ENCODE measurements at places on chromosomes 4 and X.

DNA sequence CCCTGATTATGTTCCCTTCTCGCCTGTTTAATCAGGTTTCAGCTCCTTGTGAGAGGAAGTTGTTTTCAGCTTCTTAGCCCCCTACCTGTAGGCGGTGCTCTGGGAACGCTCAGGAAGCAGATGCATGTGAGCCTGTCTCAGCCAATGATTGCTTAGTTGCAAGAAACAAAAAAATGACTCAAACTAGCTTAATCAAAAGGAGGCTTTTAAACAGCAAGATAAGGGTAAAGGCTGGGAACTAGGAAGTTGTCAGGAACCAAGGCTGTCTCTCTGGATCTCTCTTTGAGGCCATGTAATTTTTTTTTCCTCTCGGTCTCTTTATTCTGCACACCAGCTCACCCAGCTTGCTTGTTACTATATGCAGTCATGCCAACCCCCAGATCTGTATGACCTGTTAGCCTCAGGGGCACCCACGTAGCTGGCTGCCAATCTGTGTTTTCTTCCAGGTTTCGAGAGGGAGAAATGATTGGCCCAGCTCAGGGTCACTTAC is 109.1 kb downstream of the PTTG2 start:
- peak; percentile 78 for DNase-seq

- peak; percentile 16 for DNase-seq
Observed at GRCh38 chrX:13254076-13254785, 65.6 kb downstream of the ATXN3L start.

GRCh38 chr4:55214172-55214571 is 88.8 kb upstream of the KDR start:
- no peak for DNase-seq

- DNase-seq: no peak
Observed at GRCh38 chrX:123256378-123256777, 72.3 kb downstream of the GRIA3 start.

DNA sequence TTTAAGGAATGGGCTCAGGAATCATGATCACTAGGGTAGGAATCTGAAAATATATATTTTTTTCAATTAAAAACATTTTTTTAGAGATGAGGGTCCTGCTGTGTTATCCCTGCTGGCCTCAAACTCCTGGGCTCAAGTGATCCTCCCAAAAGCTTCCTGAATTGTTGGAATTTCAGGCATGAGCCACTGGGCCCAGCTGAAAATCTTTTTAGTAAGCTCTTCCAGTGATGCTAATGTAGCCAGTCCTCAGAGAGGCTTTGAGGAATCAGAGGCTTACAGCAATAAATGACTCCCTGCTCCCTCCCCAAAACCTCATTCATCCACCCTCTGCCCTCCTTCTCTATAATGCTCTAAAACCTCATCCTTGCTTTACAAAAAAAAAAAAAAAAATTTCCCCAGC is 129.5 kb downstream of the ZIC3 start:
- DNase-seq: no peak

DNA sequence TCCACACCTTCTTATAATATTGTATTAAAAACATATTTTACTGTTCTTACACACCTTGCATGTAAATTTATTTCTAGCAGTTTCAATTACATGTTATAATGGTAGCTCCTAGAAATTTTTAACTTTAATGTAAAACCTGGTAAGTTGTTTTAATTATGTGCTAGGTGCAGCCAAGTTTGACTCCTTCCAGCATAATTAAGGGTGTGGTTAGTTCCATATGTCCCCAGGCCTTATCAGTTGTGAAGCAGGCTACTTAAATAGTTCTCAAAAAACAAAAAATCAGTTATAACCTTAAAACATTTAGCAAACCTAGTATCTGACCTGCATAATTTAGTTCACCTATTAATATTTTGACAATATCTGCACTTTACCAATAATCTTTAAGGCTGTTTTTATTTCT is 26.9 kb upstream of the PASD1 start:
- no peak for DNase-seq

DNA sequence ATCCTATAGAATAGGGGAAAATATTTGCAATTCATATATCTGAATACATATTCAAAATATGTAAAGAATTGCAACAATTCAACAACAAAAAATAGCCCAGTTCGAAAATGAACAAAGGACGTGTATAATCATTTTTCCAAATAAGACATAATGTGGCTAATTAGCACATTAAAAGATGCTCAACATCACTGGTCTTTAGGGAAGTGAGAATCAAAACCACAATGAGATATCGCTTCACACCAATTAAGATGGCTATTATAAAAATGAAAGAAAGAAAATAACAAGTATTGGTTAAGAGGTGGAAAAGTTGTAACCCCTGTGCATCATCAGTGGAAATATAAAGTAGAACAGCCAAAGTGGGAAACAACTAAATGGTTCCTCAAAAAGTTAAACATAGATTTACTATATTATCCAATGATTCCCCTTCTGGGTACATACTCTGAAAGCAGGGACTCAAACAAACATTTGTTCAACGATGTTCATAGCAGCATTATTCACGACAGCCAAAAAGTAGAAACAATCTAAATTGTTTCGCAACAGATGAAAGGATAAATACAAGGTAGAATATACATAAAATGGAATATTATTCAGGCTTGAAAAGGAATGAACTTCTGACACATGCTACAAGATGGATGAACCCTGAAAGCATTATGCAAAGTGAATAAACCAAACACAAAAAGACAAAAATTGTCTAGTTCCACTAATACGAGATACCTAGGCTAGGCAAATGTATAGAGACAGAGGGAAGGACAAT is 12.7 kb downstream of the FAM13A start:
- DNase-seq: no peak

GRCh38 chr4:168076989-168077725 is 15.2 kb upstream of the ANXA10 start:
- DNase-seq: peak; percentile 18

- no peak for DNase-seq
Observed at GRCh38 chr4:48331577-48332330, 9.6 kb upstream of the SLAIN2 start.

- no peak for DNase-seq
Observed at GRCh38 chr4:3607690-3608552, 75.7 kb upstream of the LRPAP1 start.

GRCh38 chrX:15016051-15016450 is 142.8 kb downstream of the MOSPD2 start:
- DNase-seq: no peak

- DNase-seq: no peak
Observed at GRCh38 chrX:9825129-9825790, 39.0 kb downstream of the SHROOM2 start.

DNA sequence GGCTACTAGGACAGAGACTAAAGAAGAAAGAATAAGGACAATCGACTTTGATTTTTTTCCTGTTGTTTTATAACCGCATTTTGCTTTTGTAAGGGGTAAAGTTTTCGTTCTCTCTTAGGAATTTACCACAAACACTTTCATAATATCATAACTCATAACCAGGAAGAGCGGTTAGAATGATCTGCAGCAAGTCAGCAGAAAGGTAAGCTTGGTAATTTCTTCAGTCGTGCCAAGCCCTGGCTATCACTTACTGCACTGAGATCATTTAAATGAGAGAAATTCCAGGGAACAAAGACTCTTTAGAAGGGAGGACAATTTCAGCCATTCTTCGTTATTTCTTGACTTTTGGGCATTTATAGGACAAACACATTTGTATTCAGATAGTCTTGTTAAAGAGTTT is 258.1 kb downstream of the UNC5C start:
- no peak for DNase-seq

- DNase-seq: no peak
Observed at GRCh38 chr4:83255584-83255983, 29.0 kb downstream of the COQ2 start.

GRCh38 chrX:21853578-21853977 is 2.2 kb upstream of the YY2 start:
- no peak for DNase-seq

DNA sequence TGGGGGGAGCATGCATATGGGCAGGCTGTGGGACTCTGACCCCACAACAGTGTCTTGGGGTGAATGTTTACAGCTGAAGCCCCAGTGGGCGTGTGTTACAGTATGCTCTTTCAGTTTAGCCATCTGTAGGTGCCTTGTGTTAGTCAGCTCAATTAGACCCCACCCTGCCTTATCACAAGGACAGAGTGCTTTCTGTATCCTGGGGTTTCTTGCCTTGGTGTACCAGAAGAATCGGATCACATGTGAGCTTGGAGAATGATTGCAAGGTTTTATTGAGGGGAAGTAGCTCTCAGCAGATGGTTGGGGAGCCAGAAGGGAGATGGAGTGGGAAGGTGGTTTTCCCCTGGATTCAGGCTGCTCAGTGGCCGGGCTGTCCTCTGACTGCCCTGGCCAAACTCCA is 27.3 kb downstream of the SH3BGRL start:
- DNase-seq: no peak

GRCh38 chr4:110344165-110344564 is 131.8 kb upstream of the ENPEP start:
- no peak for DNase-seq

DNA sequence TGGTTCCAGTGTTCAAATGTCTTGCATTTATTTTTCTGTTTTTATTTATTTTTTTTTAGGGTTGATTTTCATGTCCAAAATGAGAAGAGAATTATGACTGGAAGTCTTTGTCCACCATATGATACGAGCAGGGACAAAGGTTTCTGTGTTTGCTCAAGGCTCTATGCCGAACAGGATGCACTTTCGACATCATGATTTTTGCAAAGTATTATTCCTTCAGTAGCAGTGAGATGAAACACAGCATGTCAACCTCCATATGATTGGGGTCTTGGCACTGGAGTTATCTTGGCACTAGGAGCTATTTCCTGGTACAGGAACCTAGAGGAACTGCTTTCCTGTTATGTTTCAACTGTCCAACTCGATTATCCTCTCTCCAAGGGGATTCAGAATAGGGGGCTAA is 72.6 kb downstream of the UCHL1 start:
- DNase-seq: no peak

DNA sequence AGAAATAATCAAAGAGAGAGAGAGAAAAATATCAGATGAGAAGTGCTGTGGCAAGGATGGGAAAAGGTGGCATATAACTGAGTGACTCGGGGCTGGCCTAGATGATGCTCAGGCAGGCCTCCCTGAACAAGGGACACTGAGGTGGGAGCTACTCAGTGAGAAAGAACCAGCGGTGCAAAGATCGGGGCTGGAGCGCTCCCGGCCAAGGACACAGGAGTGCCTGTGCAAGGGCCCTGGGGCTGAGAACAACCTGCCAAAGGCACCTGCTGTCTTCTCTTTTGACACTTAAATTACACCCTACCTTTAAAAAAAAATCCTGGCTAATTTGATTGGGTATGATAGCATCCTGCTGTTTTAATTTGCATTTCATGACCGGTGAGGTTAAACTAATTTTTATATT is 77.7 kb upstream of the C4orf50 start:
- DNase-seq: no peak

DNA sequence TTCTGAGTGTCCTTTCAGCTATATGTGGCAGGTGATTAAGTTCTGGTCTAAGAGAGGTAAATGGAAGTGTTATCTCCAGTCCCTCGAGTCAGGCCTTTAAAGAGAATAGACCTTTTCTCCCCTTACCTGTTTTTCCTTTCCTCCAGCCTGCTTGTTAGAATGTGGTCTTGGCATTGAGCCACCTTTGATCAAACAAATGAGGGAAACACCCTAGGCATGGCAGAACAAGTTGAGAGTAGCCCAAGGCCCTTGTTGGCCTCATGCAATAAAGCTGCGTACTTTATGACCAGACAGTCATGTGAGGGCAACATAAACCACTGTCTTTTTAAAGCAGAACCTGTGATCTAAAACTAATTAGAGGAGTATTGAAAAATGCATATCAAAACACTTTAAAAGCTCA is 13.2 kb upstream of the IL13RA2 start:
- no peak for DNase-seq

- DNase-seq: no peak
Observed at GRCh38 chr4:127007305-127007704, 625.5 kb upstream of the INTU start.

DNA sequence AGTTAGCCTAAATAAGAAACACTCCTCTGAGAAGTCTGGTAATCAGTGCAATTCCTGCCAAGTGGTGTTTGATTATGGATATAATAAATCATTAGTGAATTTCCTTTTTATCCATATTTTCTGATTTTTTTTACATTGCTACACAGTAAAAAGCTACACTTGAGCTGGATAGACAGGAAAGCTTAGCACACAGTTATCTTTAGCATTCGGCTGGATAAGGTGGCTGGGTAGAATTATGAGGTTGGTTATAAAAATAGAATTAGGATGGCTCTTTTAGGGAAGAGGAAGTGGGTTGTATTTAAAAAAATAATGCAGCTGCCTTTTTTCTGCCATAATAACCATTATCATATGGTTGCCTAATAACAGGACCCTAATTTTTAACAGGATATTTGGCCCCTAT is 460.6 kb downstream of the NAF1 start:
- no peak for DNase-seq

DNA sequence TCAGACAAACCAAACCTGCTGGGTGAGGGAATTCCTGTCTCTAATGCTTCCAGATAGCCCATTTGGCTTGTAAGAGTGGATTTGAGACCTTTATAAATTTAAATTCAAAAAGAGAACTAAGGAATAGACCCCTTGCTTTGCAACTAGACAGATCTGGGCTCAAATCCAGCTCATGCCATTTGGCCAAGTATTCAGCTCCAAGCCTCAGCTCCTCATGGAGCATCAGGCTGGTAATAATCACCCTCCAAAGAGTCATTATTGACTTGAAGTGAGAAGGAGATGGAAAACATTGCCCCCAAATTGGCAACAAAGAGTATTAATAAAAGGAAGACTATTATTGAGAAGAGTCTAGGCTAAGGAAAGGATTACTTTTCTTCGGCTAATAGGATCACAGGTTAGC is 134.7 kb downstream of the PDE5A start:
- DNase-seq: no peak

DNA sequence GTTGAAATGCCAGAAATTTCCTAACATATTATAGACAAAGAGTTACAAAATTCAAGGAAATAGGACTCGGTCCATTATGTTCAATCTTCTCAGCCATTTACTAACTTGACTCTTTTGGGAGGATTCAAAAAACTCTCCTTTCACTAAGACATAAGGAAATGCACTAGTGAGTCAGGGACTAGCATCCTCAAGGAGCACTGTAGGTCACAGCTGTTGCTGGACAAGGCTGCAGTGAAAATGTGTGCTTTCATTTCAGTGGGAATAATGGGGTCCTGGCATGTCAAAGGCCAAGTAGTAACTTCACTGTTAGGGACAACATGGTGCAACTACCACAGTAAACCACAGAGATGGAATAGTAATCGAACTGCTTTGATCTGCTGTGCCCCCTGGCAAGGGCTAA is 56.9 kb upstream of the ABCG2 start:
- DNase-seq: no peak

- DNase-seq: no peak
Observed at GRCh38 chr4:26611372-26611771, 27.5 kb downstream of the TBC1D19 start.

- DNase-seq: no peak
Observed at GRCh38 chr4:71126719-71127118, 133.3 kb downstream of the DCK start.

GRCh38 chrX:47628982-47629381 is 748 bp downstream of the CFP start:
- no peak for DNase-seq

All from ovary (tissue), 10 donors.